Breast epithelium (tissue), 4 donors: ENCODE measurements at places on chromosomes 12 and 14.

DNA sequence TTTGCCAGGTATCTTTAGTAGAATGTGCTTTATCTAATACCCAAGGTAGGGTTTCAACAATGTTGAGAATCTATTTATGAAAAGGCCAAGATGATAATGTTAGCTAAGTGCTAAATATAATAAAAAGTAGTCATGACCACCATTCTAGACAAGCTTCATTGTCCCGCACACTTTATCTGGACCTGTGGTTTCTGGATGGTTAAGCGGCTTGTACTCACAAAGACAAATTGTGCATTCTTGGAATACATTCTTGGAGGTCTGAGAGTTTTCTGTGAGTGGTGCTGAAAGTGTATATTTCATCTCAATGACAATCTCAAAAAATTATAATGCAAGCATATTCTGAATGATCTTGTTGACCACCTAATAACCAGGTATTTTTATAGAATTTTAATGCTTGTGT is 646.9 kb downstream of the DIO2 start:
- DNase-seq = no peak

- DNase-seq = no peak
Measured at GRCh38 chr12:112798048-112798760, 6.7 kb downstream of the RPH3A start.

GRCh38 chr14:97634751-97635150 is 837.6 kb downstream of the VRK1 start:
- no peak for DNase-seq

DNA sequence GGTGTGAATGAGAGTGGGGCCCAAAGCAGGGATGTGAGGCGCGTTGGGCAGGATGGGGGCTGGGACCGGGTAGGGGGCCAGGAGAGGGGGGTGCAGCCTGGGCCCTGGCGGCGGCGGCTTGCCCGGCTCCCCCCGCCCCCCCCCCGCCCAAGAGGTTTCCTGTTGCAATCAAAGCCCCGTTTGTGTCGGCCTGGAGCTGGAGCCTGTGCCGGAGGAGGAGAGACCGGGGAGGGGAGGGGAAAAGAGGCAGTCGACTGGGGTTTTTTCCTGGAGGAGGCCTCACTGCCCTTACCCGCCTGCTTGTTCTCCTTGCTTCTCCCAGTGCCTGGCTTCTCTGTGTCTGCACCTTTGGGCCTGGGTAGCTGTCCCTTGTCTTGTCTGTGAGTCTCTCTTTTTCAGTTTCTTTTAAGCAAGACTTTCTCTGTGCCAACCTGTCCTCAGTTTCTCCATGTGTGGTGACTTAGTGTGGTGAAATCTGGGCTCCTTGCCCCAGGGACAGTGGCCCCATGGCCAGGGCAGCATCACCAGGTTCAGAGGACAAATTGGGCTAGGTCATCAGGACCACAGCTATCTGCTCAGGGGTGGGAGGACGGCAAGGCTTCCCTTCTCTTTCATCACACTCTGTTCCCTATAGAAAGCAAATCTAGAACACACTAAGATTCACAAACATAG is 8.5 kb downstream of the RARG start:
- no peak for DNase-seq

- DNase-seq = no peak
Measured at GRCh38 chr12:56206452-56207166, 15.1 kb downstream of the RNF41 start.

- DNase-seq = no peak
Measured at GRCh38 chr14:90050271-90050670, 11.5 kb upstream of the KCNK13 start.

GRCh38 chr12:106020736-106021135 is 118.0 kb downstream of the NUAK1 start:
- no peak for DNase-seq

DNA sequence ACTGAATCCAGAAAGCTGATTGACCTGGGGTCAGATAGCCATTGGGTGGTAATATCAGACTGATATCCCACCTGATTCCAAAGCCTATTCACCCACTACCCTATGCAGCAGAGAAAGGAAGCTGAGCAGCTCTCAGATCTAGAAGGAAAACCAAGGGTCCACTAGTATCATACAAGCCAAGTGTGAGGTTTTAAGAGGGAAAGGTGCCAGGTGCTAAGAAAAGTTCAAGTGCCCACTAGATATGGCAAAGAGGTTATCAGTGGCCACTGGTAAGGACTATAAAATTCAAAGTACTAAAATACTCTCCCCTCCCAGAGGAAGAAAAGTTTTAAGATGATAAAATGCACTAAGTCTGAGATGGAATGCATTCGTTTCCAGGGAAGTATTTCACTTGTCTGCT is 85.6 kb downstream of the PPM1H start:
- no peak for DNase-seq

DNA sequence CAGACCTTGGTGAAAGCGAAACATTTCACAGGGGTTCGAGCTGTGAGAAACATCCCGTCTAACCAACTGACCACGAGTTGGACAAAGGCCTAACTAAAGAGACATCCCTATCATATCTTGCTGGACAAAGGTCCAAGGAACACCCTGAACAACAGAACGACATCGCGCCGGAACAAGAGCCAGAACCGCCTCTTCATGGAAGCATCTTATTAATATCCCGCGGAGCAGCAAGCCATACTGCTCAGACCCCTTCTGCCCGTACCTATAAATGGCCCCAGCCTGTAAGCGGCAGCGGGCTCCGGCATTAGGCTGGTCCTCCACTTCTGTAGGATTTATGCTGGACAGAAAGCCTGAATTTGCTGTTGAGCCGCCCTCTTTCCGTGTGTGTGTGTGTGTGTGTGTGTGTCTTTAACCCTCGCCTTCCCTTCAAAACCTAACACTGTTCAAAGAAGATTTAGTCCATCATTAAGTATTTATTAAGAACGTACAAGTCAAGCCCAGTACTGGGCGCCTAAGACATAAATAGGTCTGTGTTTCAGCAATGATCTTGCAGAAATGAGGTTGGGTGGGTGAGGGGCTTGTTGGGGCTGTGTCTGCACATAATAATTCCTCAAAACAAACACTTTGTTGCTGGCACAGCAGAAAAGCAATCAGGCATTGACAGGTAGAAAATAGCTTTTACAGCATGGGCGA is 1.9 kb downstream of the SLC6A15 start:
- DNase-seq = peak; percentile 47

DNA sequence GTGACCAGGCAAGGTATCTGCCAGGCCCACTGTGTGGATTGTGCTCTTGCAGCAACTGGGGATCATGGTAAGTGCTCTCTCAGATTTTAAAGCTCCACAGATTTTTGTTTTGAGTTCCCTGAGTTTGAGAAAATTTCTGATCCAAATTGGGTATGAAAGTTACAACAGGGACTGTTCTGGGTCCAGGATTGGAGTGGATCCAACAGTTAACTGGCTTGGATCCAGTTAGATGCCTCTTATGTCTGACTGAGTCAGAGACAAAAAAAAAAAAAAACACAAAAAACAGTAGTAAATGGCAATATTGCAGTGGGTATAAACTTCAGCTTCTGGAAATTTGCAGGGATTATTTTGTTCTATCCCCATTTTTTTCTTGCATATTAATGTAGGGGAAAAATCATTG is 598.8 kb downstream of the C12orf50 start:
- DNase-seq = no peak

DNA sequence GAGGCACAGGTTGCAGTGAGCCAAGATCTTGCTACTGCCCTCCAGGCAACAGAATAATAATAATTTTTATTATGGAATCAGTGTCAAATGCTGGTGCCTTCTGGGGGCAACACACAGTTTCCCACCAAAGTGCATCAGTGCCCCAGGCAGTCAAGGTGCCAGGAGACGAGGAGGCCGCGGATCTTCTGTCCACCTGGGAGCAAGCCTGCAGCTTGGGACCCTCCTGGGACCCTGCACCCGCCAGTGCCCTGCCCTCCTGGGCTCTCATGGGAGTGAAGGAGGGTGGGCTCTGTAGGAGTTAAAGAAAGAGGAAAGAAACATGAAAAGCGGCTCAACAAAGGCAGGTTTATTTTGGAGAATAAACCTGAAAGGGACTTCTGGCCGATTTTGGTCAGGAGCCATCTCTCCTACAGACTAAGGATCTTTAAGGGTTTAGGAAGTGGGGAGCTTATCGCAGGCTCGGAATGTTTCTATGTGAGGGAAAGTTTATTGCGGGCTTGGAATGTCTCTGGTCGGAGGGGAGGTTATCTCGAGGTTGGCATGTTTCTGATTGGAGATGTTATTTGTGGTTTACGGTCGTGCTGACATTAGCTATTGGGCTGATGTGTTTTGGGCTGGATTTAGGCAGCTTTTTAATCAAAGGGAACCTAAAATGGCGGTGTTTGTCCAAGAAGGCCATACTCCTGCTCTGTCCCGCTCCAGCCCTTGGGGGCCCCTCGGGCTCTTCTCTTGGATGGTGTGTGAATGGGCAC is 1.1 kb upstream of the ASPG start:
- DNase-seq = no peak

- DNase-seq = no peak
Measured at GRCh38 chr12:93860668-93861373, 183.6 kb downstream of the CRADD start.

- peak; percentile 69 for DNase-seq
Measured at GRCh38 chr14:69715725-69716477, 51.0 kb upstream of the SRSF5 start.

- DNase-seq = peak; percentile 80
Measured at GRCh38 chr12:6927379-6928021, at the start of gene ATN1. ATN1 (plus strand) TSS chr12:6927959; CDS start chr12:6934002, 6,043 bp downstream.

- peak; percentile 58 for DNase-seq
Measured at GRCh38 chr12:75908961-75909605, 122.5 kb downstream of the PHLDA1 start.

- no peak for DNase-seq
Measured at GRCh38 chr12:15575671-15576541, 213.3 kb downstream of the EPS8 start.

DNA sequence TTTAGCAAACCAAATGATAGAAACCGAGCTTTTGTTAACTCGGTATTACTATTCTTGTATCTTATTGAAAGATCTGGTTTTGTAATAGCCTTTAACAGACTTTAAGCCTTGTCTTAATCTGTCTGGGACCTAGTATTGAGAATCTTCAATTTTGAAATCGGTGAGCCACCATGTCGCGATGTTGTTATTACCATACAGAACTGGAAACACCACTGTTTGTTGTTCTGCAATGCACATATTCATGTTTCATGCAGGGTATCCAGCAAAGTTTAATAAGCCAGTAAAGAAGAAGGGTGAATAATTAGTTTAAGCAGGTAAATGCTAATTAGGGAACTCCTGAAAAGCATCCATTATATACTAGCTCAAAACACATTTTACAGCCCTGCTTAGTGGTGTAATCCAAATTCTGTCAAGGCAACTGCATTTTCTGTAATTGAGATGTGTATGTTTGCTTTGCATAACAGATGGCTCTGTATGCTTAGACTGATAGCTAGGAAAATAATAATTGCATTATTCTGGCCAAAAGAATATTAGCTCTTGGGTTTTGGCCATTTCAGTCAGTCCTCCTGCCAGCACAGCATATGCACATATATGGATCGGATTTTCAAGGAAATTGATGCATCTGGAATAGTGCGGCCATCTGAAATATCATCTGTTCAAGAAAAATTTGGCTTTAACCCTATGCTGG is 389.2 kb downstream of the EGLN3 start:
- no peak for DNase-seq

- no peak for DNase-seq
Measured at GRCh38 chr14:61891170-61891569, 128.9 kb downstream of the SNAPC1 start.

GRCh38 chr12:78210894-78211302 is 380.2 kb downstream of the NAV3 start:
- no peak for DNase-seq

- DNase-seq = no peak
Measured at GRCh38 chr12:115811929-115812328, 465.6 kb downstream of the MED13L start.

DNA sequence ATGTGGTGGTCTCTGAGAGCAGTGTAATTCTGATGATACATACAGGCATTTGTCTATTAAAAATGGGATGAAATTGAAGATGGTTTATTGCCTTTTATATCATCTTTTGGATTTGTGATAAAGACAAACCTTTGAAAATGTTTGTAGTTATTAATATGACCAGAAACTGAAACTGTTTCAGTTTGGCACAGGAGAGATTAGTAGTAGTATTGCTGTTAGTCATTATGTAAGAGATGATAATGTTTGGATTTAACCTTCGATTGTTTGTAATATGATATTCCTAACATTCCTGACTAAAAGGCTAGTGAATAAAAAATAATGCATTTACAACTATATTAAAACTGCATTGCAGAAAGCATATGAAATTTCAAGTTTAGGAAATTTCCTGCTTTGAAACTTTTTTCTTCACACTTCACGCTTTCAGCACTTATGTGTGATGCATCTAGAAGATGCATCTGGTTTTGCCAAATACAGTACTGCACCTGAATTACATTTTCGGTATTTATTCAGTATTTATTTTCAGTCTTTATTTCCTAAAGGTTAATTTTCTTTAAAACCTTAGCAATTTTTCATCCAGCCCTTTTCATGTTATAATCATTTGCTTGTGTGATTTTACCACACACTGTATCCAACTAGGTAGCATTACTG is 25.5 kb downstream of the ADIPOR2 start:
- DNase-seq = no peak

GRCh38 chr12:99920353-99920960 is 64.3 kb downstream of the ANKS1B start:
- DNase-seq = no peak

GRCh38 chr12:94418517-94418916 is 41.1 kb downstream of the CEP83 start:
- no peak for DNase-seq

DNA sequence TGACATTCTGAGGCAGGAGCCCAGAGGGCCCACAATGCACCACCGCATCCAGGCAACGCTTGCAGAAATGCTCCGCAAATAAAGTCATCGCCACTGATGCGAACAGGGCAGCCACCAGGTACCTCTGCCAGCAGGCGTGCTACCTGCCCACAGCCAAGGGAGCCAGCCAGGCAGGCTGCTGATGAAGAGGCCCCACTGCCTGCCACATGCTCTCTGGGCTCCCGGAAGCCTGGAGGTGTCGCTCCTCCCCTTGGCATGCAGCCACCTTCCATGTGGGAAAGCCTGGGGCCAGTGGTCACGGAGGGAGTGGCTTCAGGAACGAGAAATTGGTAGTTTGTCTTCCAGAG is 14.7 kb downstream of the GPR132 start:
- DNase-seq = no peak

- DNase-seq = no peak
Measured at GRCh38 chr14:53331921-53332320, 178.8 kb upstream of the DDHD1 start.

GRCh38 chr14:61468063-61468825 is 146.9 kb downstream of the PRKCH start:
- no peak for DNase-seq

DNA sequence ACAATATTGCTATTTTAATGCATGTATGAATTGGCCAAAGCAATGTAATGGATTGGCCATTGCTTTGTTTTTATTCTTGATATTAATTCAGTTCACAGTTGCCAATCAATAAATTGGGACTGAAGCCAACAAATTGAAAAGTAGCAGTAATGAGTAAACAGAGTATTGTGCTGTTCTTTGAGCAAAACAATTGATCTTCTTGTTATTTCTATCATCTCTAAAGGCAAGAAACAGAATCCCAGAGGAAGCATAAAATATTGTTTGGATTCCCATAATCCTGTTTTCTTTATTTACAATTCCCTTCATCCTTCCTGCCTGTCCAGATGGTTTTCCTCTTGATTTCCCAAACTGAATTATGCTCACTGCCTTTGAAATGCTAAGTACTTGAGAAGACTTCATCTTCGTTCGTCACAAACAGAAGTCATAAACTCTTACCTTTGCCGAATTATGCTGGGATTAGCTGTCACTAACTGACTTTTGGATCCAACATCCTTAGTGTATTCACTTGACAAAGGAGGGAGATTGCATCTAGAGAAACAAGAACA is 85.9 kb downstream of the ST8SIA1 start:
- DNase-seq = no peak
